ENCODE measurements at places on chromosomes 16 and 17. TPM values are rescaled to one million over a fixed set of nuclear protein-coding genes. Genes with fewer than 3 reads are reported as not detected.

GRCh38 chr16:73034374-73034773 is 13.6 kb downstream of the ZFHX3 start:
- DNase-seq: no peak

- DNase-seq: no peak
Measured at GRCh38 chr17:68288804-68289203, 2.1 kb downstream of the SLC16A6 start.

KRTAP9-3 gene
- total RNA-seq: not detected

GRCh38 chr17:34067011-34067410 is 188.1 kb upstream of the CCL2 start:
- no peak for DNase-seq

- DNase-seq: no peak
Measured at GRCh38 chr17:69246202-69246601, 17.6 kb upstream of the ABCA10 start.

ZNF747 gene
- 7.3 TPM for total RNA-seq

DNA sequence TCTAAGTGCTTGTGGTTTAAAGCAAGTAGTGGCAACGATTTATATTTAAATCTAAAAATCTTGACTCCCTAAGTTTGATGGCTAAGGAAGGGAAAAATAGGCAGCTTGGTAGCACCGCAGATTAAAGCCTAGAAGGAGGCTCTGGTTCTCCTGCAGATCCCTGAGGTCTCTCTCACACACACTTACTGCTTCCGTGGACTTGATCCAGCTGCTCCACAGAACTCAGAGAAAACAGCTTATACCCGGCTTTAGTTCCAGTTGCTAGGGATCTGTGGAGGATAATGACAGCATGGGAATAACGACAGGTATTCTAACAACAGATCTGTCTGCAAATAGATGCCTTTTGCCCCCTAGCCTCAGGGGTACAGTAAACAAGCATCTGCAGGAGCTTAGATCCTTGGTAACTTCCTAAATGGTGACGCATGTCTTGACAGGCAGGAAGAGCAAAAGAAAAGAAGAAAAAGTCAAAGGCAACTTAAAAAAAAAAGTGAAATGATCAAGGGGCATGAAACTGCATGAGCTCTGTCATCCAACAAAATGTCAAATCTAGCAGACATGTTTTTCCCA is 4.5 kb downstream of the WIPI1 start:
- no peak for DNase-seq

FOXF1 gene
- total RNA-seq: 0.10 TPM

GRCh38 chr16:263182-263774 is 12.5 kb downstream of the RGS11 start:
- no peak for DNase-seq

GRCh38 chr16:78705694-78706093 is 606.2 kb downstream of the WWOX start:
- DNase-seq: peak; percentile 26

SERPINF2 gene
- 2.0 TPM for total RNA-seq

GRCh38 chr16:63749276-63749675 is 1372.6 kb downstream of the CDH11 start:
- DNase-seq: no peak

ABCC12 gene
- total RNA-seq: not detected

DNA sequence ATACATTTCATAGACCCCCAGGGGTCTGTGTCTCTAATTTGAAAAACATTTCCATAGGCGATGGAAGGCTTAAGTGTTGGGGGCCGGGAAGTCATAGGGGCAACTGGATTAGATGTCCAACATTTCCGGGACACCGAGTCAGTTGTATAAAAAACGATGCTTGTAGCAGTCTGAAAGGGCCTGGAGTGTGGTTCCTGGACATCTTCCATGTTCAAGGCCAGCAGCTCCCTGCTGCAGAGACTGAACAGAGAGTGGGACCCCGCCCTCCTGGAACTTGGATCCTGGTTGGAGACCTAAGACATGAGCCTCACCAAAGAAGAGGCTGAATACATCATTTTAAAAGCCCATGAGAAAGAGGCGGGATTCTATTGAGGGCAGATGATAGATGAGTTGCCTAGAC is 82.0 kb upstream of the ZNF423 start:
- DNase-seq: no peak

TBC1D3I gene
- not detected for total RNA-seq

PRSS21 gene
- total RNA-seq: not detected

DNA sequence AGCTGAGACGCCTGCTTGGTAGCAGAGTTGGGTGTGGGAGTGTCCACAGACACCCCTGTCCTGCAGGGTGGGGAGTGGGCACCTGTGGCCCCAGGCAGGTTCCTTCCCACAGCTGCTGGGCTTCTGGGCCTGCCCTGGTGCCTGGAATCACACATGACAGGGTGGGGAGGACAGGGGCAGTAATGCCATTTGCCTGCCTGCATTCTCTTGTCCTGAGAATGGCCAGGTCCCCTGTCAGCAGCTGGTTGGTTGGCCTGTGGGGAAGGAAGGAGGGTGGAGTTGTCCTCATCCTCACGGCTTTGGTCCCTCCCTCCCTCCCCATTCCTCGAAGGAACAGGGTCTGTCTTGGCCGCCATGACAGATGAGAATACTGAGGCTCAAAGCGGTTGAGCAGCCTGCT is 5.2 kb downstream of the PRSS53 start:
- DNase-seq: no peak

DNA sequence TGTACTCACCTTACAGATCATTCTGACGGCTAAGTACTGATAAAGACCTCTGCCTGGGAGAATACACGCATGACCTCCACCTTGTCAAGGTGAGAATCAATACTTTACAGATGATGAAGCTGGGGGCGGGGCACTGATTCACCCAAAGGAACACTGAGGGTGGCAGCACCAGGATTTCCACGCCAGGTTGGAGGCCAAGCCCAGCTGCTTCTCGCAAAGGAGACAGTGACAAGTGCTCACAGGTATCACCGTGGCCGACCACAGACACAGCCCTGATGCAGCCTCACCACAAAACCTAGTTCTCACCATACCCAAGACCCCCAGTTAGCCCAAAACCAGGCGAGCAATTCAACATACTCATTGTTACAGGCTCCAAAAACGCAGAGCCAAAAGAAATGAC is 434.2 kb downstream of the SOX9 start:
- DNase-seq: no peak

DNA sequence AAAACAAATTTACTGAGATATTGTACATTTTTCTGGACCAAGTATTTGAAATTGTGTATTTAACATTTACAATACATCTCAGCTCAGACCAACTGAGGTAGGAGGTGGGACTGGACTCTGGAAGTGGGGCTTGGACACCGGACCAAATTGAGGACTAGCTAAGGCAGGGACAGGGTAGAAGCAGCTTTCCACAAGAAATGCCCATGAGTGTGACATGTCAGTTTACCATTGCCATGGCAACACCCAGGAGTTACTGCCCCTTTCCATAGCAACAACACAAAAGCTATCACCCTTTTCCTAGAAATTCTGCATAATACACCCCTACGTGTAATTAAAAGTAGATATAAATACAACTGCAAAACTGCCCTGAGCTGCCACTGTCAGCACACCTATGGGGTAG is 191.5 kb upstream of the ASIC2 start:
- no peak for DNase-seq

DNA sequence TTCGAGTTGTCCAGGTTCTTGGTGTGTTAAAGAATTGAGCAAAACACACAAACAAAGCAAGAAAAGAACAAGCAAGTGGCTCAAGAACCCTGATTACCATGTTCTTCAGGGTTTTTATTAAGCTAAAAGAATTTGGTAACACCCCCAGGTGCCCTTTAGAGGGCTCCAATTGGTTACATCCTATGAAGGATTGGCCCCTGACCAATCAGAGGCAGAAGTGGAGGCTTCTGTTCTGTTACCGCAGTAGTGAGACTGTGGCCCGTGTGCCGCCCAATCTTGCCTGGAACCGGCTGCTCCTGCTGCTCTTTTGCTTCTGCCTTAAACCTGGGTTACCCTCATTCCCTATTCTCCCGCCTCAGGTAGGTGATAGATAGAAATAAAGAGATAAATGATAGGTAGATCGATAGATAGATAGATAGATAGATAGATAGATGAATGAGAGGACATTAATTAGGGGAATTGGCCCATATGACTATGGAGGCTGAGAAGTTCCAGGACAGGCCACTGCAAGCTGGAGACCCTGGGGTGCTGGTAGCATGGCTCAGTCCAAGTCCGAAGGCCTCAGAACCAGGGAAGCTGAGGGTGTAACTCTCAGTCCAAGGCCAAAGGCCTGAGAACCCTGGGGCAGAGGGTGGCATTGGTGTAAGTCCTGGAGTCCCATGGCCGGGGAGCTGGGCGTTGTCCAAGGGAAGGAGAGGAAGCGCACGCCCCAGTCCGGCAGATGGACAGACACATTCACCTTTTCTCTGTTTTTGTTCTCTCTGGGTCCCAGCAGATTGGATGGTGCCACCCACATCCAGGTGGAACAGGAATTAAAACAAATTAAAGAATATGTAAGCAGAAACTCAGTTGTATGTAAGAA is 3.5 kb upstream of the CA5A start:
- no peak for DNase-seq

OTOA gene
- 0.11 TPM for total RNA-seq
